Frontal cortex (tissue), 4 donors: ENCODE measurements at places on chromosomes 2 and 18.

DNA sequence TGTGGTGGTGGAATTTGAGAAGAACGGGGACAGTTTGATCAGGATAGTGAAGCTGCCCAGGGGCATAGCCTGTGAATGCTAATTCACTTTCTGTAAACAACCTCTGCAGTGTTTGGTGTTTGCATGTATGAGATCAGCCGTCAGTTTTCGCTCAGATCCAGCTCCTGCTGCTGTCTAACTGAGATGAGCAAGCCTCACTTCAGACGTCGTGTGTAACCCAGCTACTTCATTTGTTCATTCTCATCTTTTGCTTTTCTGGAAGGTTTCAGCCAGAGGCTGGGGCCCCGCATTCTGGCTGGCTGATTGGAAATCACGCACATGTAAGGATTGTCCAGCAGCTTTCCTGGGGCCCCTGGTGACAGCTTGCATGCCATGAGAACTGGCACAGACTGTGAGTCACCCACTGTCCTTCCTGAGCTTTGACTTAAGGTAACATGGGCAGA lies 48.9 kb downstream of the LDLRAD4 start:
- no peak for DNase-seq

- DNase-seq, result no peak
Measured at GRCh38 chr18:5510135-5510846, 33.5 kb downstream of the EPB41L3 start.

GRCh38 chr18:36850527-36851201 lies 21.7 kb downstream of the KIAA1328 start:
- no peak for DNase-seq

DNA sequence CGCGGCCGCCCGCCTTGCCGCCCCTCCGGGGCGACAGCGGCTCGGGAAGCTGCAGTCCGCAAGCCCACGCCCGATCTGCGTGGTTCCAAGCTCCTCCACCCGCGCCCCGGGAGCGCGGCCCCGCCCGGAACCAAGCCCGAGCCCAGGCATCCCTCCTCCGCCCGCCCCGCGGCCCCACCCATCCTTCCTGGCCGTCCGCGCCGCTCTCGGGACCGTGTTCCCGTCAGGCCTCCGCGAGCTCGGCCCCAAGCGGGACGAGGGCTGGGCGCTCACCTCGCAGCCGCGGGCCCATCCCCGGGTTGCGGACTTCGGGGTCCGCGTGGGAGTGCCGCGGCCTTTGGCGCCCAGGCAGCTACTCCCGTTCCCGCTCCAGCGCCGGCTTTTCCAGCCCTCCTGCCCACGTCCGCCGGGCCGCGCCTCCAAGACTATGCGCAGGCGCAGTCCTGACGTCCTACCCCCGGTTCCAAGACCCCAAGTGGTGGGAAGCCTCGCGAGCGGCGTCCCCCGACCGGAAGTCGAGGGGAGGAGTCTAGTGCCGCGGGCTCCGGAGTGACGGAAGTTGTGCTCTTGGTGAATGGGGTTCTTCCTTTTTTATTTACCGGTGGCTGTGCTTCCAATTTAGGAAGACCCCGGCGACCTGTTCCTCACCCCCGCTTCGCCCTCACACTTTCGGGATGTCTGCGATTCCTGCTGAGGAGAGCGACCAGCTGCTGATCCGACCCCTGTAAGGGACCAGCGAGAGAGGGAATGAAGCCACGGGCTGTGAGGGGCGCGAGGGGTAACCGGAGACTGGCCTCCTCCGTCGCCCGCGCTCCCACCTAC lies at the start of the genes CPSF3 and ITGB1BP1:
TSS of gene CPSF3 (plus strand) at position 555 of the 822 bp plus-strand sequence. CDS start at position 675, 120 bp downstream.
TSS of gene ITGB1BP1 (minus strand) at position 429 of the 822 bp plus-strand sequence. CDS start 4,831 bp downstream, outside the sequence.
- peak; percentile 98 for DNase-seq

GRCh38 chr2:169082995-169083394 lies 13.6 kb downstream of the DHRS9 start:
- no peak for DNase-seq

DNA sequence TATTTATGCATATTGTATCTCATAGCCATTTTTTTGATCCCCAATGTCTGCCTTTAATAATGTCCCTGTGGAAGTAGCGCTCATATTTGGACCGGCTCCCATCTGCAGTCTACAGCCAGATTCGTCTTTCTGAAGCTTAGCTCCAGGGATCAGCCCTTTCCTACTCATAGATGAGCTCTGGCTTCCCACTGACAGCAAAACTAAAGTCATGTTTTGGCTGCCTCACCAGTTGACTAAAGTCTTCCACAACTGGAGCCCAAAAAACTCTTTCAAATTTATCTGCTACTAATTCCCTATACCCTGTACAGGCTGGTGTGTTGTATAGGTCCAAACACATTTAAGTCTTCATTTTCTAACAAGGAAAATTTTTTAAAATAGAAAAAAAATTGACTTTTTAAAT lies 294.2 kb upstream of the HNMT start:
- DNase-seq, result no peak
